Transverse colon (tissue), 4 donors: ENCODE measurements at places on chromosomes 2 and 18.

- no peak overlapping the region for H3K4me3 ChIP-seq
- H3K4me1 ChIP-seq, result no peaks in the 10 kb centered on the region
- H3K27me3 ChIP-seq, result no peaks in the 10 kb centered on the region
- H3K27ac ChIP-seq, result no peak overlapping the region
Measured at GRCh38 chr18:2707551-2708168, 52.1 kb downstream of the SMCHD1 start.

DNA sequence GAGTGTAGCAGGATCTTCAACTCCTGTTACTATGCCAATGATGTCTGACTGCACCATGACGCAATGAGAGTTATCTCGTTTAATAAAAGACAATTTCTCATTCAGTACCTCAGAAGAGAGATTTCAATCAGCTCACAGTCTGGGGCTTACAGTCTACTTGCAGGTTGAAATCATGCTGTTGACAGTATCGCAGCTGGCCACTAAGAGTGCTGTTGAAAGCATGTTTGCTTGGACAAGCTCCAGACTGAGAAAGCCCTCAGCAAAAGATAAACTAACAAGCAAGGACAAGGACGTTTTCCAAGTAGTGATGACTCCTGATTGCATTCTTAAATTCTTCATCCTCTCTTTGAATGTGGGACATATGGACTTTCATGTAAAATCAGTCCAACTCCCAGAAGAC, 145.2 kb upstream of the SYT4 start:
- DNase-seq, result no peak
- no peaks in the 10 kb centered on the region for H3K4me1 ChIP-seq
- no peak overlapping the region for H3K27ac ChIP-seq
- H3K27me3 ChIP-seq, result no peaks in the 10 kb centered on the region
- H3K36me3 ChIP-seq, result no peaks in the 10 kb centered on the region
- no peak overlapping the region for H3K4me3 ChIP-seq

DNA sequence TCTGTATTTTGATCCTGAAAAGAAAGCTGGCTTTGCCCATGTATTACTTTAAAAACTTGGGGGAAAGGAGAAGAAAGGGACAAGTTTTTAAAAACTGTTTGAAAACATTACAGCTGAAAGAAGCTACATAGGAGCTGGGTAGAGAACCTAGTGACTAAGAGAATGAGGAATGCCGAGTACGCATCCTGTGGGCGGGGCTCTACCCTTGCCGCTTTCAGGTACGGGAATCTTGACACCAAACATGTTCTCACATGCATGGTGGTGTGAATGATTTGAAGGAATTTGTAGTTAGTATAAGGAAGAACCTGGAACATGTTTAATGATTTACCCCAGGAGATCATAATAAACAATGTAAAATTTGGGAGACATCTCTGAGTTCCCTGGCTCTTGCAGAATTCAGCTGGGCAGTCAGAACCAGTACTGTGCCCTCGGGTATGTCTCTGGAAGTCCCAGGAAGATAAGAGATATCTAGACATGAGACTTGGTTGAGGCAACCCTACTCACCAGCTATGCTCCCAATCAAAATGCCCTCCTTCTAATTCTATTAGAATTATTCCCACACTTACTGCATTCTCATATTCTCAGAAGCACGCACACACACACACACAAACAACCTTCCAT, 16.5 kb upstream of the TGFA start:
- no peak overlapping the region for H3K27ac ChIP-seq
- no peaks in the 10 kb centered on the region for H3K36me3 ChIP-seq
- no peak overlapping the region for H3K4me3 ChIP-seq
- DNase-seq, result no peak

GRCh38 chr18:33757037-33757436, 179.0 kb downstream of the ASXL3 start:
- DNase-seq, result no peak
- no peak overlapping the region for H3K27ac ChIP-seq
- no peaks in the 10 kb centered on the region for H3K4me1 ChIP-seq
- no peaks in the 10 kb centered on the region for H3K27me3 ChIP-seq
- no peaks in the 10 kb centered on the region for H3K36me3 ChIP-seq
- no peak overlapping the region for H3K4me3 ChIP-seq
